ENCODE measurements at places on chromosomes 6 and 20.

DNA sequence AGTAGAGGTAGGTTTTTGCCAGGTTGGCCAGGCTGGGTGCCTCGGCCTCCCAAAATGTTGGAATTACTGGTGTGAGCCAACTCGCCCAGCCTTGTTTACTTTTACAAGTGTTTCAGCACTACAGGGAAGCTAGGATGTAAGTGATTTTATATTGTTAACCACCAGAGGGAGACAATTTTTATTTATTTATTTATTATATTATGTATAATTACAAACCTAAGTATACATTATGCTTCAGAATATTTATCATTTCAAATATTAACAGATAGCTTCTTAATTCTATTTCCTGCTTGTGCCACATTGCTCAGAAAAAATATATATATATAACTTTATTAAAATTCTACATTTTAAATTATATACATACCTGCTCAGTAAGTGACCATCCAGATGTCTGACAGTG, 9.8 kb downstream of the MMUT start:
- H3K4me1 ChIP-seq = no peaks in the 10 kb centered on the region
- no peaks in the 10 kb centered on the region for H3K27me3 ChIP-seq
- peaks cover 5% of the 10 kb centered on the region for H3K36me3 ChIP-seq
- no peak overlapping the region for H3K4me3 ChIP-seq
- no peak overlapping the region for H3K27ac ChIP-seq

GRCh38 chr20:37781626-37782025, 87.8 kb downstream of the CTNNBL1 start:
- no peak overlapping the region for H3K27ac ChIP-seq
- H3K4me3 ChIP-seq = no peak overlapping the region
- H3K36me3 ChIP-seq = peaks cover 13% of the 10 kb centered on the region
- peak; percentile 42 for DNase-seq
- H3K27me3 ChIP-seq = no peaks in the 10 kb centered on the region

- no peaks in the 10 kb centered on the region for H3K36me3 ChIP-seq
- peaks cover 50% of the 10 kb centered on the region for H3K4me1 ChIP-seq
- peak overlapping the region; percentile 38 for H3K4me3 ChIP-seq
- peaks cover 20% of the 10 kb centered on the region for H3K27me3 ChIP-seq
- DNase-seq = peak; percentile 19
These were observed 5.4 kb downstream of the BMP6 start for GRCh38 chr6:7731294-7731693.

- DNase-seq = no peak
- no peak overlapping the region for H3K27ac ChIP-seq
- peak overlapping the region; percentile 75 for H3K4me3 ChIP-seq
- no peaks in the 10 kb centered on the region for H3K36me3 ChIP-seq
These were observed 31.5 kb downstream of the POM121L2 start for GRCh38 chr6:27280540-27281000.

GRCh38 chr6:152085451-152085921, 278.0 kb downstream of the ESR1 start:
- peak; percentile 83 for DNase-seq
- H3K4me3 ChIP-seq = no peak overlapping the region
- H3K4me1 ChIP-seq = peaks cover 34% of the 10 kb centered on the region
- H3K27ac ChIP-seq = peak overlapping the region; percentile 11

DNA sequence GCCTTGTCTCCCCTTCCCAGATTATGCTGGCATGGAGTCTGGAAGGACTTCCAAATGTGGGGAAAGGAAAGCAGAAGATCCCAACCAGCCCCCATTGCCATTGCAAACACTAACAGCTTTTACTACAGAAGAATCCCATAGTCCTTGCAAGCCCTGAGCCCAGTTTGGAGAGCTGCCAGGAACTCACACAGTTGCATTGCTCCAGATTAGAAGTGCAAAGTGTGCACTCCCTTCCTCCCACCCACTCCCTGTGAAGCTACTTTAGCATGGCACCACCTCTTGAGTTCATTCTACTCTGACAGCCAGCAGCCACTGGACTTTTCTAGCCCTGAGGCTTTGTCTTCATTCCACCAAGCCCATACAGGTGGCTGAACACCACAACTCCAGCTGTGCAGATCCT, 67.6 kb downstream of the SLC22A2 start:
- no peaks in the 10 kb centered on the region for H3K27me3 ChIP-seq
- no peak overlapping the region for H3K27ac ChIP-seq
- DNase-seq = no peak
- no peaks in the 10 kb centered on the region for H3K36me3 ChIP-seq

DNA sequence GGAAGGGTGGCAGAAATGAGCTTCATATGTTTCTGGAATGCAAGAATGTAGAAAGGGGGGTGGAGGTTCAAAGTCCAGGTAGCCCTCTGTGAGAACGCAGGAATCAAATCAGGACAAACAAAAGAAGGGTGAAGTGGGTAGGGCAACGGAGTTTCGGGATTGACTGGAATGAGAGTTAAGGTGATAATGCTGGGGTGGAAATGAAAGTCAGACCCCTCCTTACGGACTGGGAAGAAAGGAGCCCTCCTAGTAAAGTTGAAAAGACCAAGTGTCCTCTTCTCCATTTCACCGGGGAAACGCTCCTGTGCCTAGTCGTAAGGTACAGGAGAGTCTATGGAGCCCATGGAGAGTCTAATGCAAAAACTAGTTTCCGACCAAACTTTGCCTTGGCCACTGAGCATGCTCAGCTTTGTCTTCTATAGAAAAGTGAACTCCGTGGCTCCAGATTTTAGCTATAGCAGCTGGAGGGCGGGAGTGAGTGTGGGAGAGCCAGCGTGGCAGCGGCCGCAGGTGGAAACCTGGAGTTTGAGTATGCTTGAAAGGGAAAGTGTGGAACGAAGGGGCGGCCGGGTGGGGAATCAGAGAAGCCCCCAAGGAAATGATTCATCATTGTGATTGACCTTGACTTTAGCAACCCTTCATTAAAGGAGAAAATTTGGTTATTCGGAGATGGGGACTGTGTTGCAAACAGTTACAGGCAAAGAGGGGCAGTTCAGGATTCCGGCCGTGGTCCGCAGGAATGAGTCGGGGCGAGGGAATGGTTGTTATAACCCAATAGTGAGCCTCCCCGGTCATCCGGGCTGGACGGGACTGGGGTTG, 1.3 kb upstream of the LRRC1 start:
- H3K27me3 ChIP-seq = no peaks in the 10 kb centered on the region
- DNase-seq = peak; percentile 86
- no peaks in the 10 kb centered on the region for H3K36me3 ChIP-seq

DNA sequence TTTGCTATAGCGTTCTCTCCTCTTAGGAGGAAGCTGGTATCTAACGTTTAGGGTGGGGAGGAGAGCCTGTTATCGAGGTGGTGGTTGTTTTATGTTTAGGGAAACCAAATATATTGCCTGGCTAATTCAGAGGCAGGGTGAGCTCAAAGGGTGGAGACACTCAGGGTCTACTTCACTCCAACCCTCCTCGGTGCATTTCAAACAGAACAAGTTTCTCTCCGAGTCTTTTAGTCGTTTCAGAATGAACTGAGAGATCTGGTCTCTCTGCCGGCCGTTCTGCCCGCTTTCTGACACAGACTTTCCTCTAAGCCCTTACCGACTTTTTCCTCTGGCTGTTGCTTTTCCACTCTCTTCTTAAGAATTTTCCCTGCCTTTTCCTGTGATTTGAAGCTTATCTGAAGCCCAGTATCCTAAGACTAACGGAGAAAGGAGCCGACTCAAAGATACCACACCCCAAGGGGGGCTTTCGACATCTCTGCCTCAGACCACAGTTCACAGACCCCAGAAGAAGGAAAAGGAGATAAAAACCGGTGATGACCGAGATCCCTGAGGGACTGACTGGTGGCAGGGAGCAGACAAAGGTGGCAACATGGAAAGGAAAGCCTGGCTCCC, 865 bp downstream of the STK38 start:
- peaks cover 41% of the 10 kb centered on the region for H3K4me1 ChIP-seq
- DNase-seq = peak; percentile 15
- H3K27ac ChIP-seq = peak overlapping the region; percentile 55
- H3K36me3 ChIP-seq = no peaks in the 10 kb centered on the region

GRCh38 chr6:63795826-63796225, 160.2 kb downstream of the PHF3 start:
- no peak for DNase-seq
- no peak overlapping the region for H3K4me3 ChIP-seq
- no peaks in the 10 kb centered on the region for H3K36me3 ChIP-seq
- peaks cover 14% of the 10 kb centered on the region for H3K4me1 ChIP-seq

DNA sequence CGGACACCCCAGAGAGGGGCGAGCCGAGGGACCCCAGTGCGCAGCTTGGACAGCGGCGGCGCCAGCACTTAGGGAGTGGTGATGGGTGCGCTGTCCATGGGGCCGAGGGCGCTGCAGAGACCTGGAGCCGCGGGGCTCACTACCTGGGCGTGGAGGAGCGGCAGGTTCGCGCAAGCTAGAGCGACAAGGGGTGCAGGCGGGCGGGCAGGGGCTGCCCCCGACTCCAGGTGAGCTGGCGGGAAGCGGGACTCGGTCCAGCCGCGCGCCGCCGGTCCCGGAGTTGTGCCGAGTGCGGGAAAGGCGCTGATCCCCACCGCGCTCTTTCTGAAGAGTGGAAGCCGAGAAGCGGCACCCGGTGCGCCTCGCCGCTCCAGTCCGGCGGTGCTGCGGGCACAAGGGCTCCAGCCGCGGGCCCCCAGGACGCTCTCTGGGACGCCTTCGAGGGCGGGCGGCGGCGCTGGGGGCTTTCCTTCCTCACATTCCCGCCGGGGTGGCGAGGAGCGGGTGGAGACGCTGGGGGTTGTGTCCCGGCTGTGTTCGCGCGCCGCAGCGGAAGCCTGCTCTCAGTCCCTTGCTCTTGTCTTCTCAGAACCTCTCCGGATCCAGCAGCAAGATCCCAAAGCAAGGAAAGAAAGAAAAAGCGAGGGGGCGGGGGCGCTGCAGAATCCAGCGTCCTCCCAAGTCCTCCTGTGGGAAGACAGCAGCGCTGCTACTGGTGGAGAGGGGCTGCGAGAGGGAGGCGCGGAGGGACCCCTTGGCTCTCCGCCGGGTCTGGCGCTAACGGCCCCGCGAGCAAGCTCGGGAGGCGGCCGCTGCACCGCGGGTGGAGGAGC, at the start of gene B3GAT2:
Gene B3GAT2 (minus strand): TSS at position 610 of the 833 bp plus-strand sequence. CDS start 631 bp downstream, outside the sequence.
- H3K4me3 ChIP-seq = peak within 1 kb of the TSS; percentile 62
- H3K4me1 ChIP-seq = peaks cover 3% of the 10 kb centered on the region
- DNase-seq = no peak
- H3K36me3 ChIP-seq = no peaks in the 10 kb centered on the region
- no peak within 1 kb of the TSS for H3K27ac ChIP-seq

DNA sequence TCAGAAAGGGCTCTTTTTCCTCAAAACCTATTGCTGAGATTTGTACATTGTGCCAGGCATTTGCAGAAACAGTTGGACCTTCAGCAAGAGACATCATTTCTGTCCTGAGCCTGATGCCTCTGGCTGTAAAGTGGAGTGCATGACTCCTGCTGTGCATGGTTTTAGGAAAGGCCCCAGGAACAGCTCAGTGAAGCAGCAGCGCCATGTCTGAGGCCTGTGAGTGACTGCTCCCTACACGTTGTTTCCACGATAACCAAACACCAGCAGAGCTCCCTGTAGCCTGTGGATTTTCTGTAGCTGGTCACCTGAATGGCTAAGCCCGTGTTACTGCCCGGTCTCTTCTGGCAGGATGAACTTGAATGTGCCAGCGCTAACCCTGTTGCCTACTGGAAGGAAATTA, 232.5 kb downstream of the TFAP2C start:
- no peak overlapping the region for H3K4me3 ChIP-seq
- H3K4me1 ChIP-seq = no peaks in the 10 kb centered on the region
- DNase-seq = no peak
- H3K27me3 ChIP-seq = peaks cover 39% of the 10 kb centered on the region

DNA sequence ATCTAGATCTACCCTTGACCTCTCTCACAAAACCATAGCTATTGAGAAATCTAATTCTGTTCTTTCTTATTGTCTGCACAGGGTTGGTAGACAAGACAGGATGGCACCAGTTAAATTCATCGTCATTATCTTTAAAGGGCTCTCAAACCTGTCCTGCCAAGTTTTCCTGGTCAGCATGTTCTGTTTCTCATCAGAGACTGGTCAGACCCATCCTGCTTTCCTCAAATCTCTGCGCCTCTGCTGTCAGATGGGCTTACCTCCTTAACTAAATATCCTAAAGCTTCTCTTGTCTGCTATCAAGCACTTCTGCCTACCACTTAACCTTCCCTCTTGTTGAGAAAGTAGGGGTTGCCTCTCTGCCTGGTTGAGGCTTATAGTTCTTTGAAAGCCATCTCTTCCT, 125.2 kb downstream of the MYO6 start:
- no peak for DNase-seq
- no peaks in the 10 kb centered on the region for H3K27me3 ChIP-seq
- H3K36me3 ChIP-seq = no peaks in the 10 kb centered on the region
- H3K27ac ChIP-seq = no peak overlapping the region
- H3K4me3 ChIP-seq = no peak overlapping the region

GRCh38 chr6:98560841-98561240, 273.5 kb upstream of the POU3F2 start:
- H3K4me3 ChIP-seq = no peak overlapping the region
- no peak overlapping the region for H3K27ac ChIP-seq
- no peaks in the 10 kb centered on the region for H3K36me3 ChIP-seq
- H3K4me1 ChIP-seq = no peaks in the 10 kb centered on the region
- peaks cover 19% of the 10 kb centered on the region for H3K27me3 ChIP-seq
- DNase-seq = no peak

GRCh38 chr6:158031381-158032353, 50.0 kb downstream of the SYNJ2 start:
- no peak for DNase-seq
- H3K4me3 ChIP-seq = no peak overlapping the region
- peaks cover 5% of the 10 kb centered on the region for H3K4me1 ChIP-seq
- H3K27ac ChIP-seq = no peak overlapping the region
- no peaks in the 10 kb centered on the region for H3K27me3 ChIP-seq

- H3K4me3 ChIP-seq = no peak overlapping the region
- H3K27me3 ChIP-seq = no peaks in the 10 kb centered on the region
- no peaks in the 10 kb centered on the region for H3K4me1 ChIP-seq
- no peak for DNase-seq
- no peaks in the 10 kb centered on the region for H3K36me3 ChIP-seq
- no peak overlapping the region for H3K27ac ChIP-seq
These were observed 687 bp upstream of the HTR1B start for GRCh38 chr6:77463861-77464494.

DNA sequence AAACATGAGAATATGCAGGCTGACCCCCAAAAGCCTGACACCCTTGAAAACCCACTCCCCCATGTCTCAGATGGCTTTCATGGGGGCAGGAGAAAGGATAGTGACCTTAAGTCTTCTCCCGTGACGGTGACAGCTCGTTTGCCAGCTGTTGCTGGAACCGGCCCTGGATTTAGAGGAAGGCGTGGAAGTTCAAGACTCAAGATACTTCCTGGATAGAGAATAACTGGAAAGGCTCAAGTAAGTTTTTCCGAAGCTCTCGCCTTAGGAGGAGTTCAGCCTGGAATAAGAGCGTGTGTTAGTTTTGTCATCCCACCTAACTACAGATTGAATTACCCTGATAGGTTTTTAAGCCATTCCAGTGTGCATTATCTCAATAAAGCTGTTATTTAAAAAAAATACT, 11.6 kb upstream of the MTG2 start:
- no peak for DNase-seq
- peaks cover 7% of the 10 kb centered on the region for H3K36me3 ChIP-seq
- no peak overlapping the region for H3K27ac ChIP-seq
- no peaks in the 10 kb centered on the region for H3K4me1 ChIP-seq

GRCh38 chr6:33450434-33450833, 3.9 kb upstream of the ZBTB9 start:
- H3K4me3 ChIP-seq = no peak overlapping the region
- peaks cover 12% of the 10 kb centered on the region for H3K4me1 ChIP-seq
- no peaks in the 10 kb centered on the region for H3K27me3 ChIP-seq
- 0 out of 2 replicates have a peak, but pooled peaks cover under 1% of the 10 kb centered on the region for H3K36me3 ChIP-seq

- no peaks in the 10 kb centered on the region for H3K36me3 ChIP-seq
- no peak for DNase-seq
- no peak overlapping the region for H3K27ac ChIP-seq
- H3K27me3 ChIP-seq = no peaks in the 10 kb centered on the region
- no peak overlapping the region for H3K4me3 ChIP-seq
These were observed 154.0 kb downstream of the ZNF217 start for GRCh38 chr20:53439616-53440015.

GRCh38 chr6:39090036-39090435, 24.9 kb downstream of the SAYSD1 start:
- H3K4me1 ChIP-seq = no peaks in the 10 kb centered on the region
- no peaks in the 10 kb centered on the region for H3K36me3 ChIP-seq
- H3K27me3 ChIP-seq = peaks cover 87% of the 10 kb centered on the region
- H3K4me3 ChIP-seq = no peak overlapping the region

Measured in PC-3 (cell line).